ACHN (cell line): ENCODE measurements at places on chromosomes 3 and 15.

- DNase-seq = peak; percentile 54
Measured at GRCh38 chr3:137105277-137105977, 147.6 kb downstream of the IL20RB start.

GRCh38 chr3:186664506-186664905 lies 1.3 kb upstream of the HRG start:
- no peak for DNase-seq

DNA sequence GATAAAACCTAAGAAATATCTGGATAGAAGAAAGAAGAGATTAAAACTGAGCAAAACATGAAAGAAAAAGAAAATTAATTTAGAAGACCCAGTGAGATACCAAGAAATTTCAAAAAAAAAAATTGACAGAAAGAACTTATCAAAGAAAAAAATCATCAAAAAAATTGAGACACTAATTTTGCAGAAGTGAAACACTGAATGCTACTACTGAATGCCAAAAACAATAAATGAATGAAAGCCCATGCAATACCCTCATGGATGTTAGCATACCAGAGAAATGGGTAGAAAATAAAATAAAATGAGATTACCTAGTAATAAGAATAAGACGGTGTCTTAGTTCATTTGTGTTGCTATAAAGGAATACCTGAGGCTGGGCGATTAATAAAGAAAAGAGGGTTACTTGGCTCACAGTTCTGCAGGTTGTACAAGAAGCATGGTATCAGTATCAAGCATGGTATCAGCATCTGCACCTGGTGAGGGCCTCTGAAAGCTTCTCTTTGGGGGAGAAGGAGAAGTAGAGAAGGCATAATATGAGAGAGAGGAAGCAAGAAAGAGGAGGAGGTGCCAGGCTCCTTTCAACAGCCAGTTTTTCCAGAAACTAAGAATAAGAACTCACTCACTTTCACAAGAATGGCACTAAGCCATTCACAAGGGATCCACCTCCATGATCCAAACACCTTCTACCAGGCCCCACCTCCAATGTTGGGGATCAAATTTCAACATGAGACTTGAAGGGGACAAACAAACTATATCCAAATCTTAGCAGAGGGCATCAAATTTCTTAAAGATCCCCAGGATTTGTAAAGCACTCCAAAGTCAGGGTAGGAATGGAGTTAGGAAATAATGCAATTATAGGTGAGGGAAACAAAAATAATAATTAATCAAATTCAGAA lies 73.2 kb downstream of the BTLA start:
- no peak for DNase-seq

DNA sequence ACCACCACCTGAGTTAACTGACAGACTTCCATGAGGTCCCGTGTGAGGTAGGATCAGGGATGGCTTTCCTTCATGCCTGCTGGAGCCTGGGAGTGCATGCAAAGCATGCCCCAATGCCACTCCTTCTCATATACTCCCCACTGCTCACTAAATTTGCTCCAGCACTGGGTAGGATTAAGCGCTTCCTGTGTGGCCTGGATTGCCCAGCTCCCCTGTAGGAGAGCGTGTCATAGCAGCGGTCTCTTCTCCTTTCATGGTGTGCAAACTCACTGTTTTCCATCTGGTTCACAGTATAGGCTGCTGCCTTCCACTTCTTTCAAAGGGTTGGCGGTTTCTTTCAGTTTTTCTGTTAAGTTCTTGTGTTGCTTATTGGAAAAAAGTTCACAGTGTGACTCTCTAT lies 34.1 kb upstream of the ABI3BP start:
- no peak for DNase-seq

- DNase-seq = no peak
Measured at GRCh38 chr3:73351423-73352071, 273.2 kb downstream of the PDZRN3 start.

- DNase-seq = no peak
Measured at GRCh38 chr3:128556907-128557306, 63.9 kb upstream of the GATA2 start.

DNA sequence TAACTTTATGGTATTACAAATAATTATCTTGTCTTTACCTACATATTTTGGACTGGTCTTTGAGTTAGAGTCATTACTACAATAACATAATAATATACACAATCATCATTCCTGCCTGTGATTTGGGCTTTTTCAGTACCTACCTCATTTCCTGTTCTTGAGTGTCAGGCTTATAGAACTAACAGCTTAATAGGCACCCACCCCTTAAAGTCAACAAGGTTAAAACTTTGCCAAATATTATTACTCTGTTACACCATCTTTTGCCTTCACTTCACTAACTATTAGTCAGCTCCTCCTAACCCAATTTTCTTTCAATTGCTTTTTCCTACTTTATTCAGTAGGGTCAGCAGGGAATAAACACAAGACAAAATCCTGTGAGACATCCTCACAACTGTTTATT lies 488.7 kb upstream of the AGTR1 start:
- no peak for DNase-seq

DNA sequence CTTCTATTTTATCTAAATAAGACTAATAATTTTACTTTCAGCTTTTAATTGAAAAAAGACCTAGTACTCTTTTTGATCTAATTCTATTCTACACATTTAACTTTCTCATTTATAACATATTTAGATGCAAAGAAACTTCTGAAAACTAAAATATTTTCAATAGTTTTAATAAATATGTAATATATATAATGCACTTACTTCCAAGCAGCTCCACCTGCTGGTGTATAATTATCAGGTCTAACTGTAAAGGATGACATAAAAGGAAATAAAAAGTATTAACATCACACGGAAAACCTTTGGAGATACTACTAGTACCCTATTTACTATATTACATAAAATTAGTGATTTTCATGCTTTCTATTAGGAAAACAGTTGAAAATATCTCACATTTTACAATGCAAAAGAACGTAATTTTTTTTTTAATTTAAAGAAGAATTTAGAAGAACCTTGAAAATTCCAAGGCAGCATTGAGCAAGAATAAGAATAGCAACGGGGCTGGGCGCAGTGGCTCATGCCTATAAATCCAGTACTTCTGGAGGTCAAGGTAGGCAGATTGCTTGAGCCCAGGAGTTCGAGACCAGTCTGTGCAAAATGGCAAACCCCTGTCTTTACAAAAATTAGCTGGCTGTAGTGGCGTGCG lies 10.2 kb downstream of the PLSCR5 start:
- peak; percentile 39 for DNase-seq

DNA sequence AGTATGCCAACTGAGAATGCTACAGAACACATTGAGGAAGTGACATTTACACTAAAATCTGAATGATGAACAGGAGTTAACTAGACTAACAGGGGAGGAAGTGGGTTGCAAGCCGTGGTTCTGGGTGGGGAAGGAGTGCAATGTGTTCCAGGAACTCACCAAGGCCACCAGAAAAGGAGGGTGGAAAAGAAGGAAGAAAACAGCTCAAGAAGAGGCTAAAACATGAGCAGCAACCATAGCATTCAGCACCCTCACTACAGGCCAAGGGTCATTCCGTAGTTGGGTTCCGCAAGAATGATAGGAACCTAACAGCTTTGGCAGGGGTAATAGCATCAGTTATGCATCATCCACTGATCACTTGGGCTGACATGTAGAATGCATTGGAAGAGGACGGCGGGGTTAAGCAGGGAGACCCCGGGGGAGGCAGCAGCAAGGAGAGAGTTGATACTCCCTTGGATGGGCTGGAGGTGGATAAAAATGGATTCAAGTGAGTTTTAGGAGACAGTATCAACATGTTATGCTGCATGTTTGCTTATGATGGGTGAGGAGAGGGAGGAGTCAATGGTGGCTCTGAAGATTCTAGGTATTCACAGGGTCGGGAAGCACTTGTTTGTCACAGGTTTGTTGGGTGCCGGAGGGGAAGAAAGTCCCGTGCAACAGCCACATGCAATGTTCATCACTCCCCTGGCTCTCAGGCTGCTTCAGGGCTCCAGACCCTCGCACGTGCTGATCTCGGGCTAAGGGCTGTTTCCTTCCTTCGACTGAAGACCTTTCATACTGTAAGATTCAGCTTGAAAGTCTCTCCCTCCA lies 53.2 kb downstream of the LIPC start:
- no peak for DNase-seq

DNA sequence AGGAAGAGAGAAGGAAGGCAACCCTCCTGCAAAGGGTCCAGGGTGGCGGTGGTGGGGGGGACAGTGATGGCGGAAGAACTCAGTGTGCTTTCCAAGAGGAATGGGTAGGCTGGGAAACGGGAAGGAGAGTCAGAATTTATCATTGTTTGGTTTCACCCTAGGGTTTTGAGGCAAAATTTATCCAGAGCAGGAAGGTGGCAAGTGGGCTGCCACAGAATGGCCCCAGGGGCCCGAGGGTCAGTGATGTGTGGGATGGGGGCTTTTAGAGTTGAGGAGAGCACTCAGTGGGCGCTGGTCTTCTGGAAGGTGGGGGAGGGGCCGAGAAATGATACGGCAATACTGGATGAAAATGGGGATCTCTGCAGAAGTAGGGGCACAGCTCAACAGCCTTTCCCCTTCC lies 581 bp downstream of the FAM131A start:
- no peak for DNase-seq

- DNase-seq = peak; percentile 35
Measured at GRCh38 chr3:158802409-158803268, 785 bp downstream of the MFSD1 start.

- no peak for DNase-seq
Measured at GRCh38 chr3:132209855-132210254, 107.4 kb upstream of the ACP3 start.

- DNase-seq = no peak
Measured at GRCh38 chr3:33848624-33849347, 50.4 kb downstream of the PDCD6IP start.

GRCh38 chr15:90683876-90684275 lies 33.3 kb upstream of the BLM start:
- no peak for DNase-seq

DNA sequence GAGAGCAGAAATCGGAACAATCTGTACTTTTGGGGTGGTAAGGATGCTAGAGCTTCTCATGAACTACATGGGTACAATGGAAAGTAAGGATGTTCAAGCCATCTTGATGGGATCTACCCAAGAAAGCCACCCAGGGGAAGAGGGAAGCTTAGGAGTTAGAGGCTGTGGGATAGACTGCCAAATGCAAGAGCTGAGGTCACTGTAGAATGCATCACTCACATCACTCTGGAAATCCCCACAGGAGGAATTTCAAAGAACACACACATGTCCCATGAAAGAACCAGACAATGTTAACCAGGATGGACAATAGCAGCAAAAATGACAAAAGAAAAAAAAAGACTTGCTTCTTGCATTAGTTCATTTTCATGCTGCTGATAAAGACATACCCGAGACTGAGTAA lies 32.8 kb upstream of the UBE2E2 start:
- DNase-seq = no peak

DNA sequence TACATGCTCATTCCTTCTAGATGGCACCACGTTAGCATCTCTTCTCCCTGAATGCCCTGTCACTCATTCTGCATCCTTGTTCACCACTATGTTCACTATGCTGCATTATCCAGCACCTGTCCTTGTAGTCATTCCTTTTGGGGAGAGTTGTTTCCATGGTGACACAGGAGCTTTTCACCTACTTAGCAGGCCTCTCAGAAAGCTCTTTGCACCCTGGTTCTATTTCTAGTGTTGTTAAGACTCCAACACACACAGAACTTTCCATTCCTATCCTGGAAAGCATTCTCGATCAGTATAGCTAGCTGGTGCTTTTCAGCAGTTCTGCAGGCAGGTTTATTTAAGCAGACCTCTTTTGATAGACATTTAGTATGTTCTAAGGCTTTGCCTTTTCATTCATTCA lies 6.7 kb upstream of the RPL14 start:
- no peak for DNase-seq

- no peak for DNase-seq
Measured at GRCh38 chr3:159584421-159584820, 404.2 kb upstream of the IL12A start.

GRCh38 chr3:124467980-124468902 lies 262.0 kb upstream of the UMPS start:
- peak; percentile 37 for DNase-seq

GRCh38 chr3:60912142-60912541 lies 339.1 kb downstream of the FHIT start:
- DNase-seq = peak; percentile 68

DNA sequence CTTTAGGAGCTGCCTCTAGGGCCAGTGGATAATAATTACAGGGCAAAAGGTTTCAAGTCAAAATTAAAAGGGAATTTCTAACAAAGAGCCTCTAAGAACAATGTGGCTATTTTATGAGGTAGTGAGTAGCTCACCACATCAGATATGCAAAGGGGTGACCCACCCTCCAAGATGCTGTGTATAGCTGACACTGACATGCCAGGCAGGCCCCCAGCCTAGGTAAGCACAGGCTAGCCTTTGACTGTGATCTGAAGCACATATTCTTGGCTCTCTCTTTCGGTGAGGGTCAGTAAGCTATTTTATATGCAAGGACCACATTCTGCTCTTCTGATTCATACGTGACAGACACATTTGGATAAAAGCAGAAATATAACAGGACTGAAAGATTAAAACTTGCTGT lies 2.8 kb upstream of the THSD4 start:
- no peak for DNase-seq

GRCh38 chr3:142447301-142447851 lies 461 bp downstream of the XRN1 start:
- peak; percentile 36 for DNase-seq

- no peak for DNase-seq
Measured at GRCh38 chr3:4163011-4163410, 140.2 kb upstream of the SETMAR start.

DNA sequence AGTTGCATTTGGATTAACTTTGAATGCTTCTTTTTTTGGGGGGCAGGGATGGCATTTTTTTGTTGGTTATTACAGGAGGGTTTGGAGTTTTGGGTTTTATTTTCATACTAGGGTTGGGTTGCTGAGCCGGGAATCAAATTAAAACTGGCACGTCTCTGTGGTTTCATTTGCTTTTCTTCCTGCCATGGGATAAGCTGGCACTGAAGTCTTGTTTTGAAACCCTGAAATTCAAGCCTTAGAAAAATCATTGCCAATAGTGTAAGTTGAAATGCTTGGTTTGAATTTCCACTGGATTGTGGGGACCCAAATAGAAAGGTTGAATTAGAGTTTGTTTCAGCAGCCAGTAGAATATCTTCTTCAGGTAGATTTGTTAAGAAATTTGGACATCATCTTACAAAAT lies 193.1 kb upstream of the DCBLD2 start:
- DNase-seq = no peak

DNA sequence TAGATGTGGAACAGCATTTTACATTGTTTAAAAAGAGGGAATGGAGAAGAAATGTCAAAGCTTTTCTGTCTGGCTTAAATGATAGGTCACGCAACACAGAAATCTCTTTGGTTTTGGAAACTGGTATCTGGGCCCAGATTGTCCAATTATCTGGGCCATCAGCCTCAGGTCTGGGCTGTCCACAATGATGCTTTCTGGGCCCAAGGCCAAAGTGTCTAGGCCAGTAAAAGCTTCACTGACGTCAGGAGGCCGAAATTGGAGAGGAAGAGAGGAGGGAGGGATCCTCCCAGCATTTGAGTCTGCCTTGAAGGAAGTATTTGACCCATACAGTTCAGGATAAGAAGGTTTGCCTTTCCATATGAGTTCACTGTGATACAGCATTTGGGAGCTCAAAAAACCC lies 60.7 kb upstream of the ALDH1A3 start:
- no peak for DNase-seq

DNA sequence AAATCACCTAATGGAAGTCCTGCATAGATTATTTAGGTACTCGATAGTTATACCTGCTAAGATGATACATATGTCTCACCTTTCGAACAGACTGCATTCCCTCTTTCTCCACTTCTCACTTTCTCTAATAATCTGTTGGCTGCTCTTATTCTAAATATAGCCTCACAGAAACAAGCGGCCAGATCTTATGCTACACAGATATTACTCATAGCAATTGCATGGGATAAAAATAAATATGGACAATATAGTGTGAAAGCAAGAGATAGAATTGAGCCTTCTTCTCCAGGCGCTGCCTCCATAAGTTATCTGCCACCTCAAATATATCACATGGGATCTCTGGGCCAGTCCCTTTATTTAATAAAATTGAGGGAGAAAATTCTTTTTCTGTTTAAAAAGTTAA lies 29.5 kb upstream of the TGFBR2 start:
- DNase-seq = no peak
